Lower lobe of right lung (tissue), 2 donors: ENCODE measurements at places on chromosomes 12 and 14. TPM values are rescaled to one million over a fixed set of nuclear protein-coding genes. Genes with fewer than 3 reads are reported as not detected.

DNA sequence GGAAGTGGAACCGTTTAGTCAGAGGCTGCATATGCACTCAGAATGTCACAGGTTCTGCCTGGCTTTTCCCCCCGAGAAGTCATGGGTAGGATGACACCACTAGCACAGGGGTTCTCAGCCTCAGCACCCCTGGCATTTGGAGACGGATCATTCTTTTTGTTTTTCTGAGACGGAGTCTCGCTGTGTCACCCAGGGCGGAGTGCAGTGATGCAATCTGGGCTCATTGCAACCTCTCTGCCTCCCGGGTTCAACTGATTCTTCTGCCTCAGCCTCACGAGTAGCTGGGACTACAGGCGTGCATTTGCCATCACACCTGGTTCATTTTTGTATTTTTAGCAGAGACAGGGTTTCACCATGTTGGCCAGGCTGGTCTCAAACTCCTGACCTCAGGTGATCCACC, 28.1 kb downstream of the BCL7A start:
- DNase-seq: no peak

DNA sequence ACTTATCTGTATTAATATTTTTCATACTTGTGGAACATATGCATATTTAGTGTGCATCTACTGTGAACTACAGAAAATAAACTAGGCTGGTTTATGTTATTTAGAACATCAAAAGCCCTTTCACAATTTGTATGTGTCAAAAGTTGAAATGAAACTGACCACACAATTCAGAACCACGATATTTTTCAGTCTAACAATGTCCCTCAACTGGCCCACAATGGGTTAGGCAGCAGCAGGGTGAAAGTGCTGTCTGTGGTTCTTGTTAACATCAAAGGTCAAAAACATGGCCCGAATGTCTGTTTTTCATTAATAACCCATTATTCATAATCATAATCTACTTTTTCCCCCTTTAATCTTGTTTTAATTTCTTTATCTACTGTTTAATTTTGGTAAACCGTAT, 559.9 kb upstream of the ATP2B1 start:
- no peak for DNase-seq

- DNase-seq: no peak
Measured at GRCh38 chr14:38297681-38298080, 41.8 kb upstream of the CLEC14A start.

GRCh38 chr14:39734306-39734705, 302.1 kb upstream of the FBXO33 start:
- no peak for DNase-seq

DNA sequence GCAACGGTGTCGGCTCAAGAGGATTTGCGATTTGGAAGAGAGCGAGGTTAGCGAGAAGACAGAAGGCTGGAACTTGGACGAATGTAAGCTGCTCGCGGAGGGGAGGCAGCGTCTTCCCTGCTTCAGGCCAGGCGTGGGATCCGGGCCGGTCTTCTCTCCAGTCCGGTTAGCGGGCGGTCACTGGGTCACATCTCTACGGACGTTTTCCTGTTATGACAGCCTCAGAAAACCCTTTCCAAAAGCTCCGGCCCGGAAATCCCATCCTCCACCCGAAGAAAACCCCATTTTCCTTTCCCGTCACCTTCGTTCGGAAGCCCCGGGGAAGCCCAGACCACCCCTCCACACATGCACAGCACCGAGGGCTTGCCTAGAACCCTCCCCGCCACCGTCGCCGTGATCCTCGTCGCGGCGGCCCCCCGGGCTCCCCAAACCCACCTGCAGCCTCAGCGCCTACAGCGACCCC, 268 bp downstream of the NDUFB1 start:
- DNase-seq: peak; percentile 64

DNA sequence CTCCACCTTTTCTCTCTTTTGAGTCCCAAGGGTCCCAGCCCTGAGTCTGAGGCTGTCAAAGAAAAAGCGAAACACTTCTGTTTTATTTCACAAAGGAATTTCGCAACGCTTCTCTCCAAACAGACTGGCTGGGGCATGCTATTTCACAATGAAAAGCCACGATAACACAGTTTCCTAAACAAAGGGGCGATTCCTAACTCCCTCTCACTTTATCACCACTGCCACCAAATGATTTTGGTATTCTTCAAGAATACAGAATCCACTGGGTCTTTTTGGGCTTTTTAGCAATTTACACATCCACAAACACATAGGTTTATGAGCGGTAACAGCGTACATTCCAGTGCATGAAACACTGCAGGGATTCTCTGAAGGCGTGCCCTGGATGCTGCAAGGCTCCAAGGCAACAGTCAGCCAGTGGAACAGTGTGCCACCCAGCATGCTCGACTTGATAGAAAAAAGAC, 161.2 kb downstream of the DAD1 start:
- peak; percentile 54 for DNase-seq

DNA sequence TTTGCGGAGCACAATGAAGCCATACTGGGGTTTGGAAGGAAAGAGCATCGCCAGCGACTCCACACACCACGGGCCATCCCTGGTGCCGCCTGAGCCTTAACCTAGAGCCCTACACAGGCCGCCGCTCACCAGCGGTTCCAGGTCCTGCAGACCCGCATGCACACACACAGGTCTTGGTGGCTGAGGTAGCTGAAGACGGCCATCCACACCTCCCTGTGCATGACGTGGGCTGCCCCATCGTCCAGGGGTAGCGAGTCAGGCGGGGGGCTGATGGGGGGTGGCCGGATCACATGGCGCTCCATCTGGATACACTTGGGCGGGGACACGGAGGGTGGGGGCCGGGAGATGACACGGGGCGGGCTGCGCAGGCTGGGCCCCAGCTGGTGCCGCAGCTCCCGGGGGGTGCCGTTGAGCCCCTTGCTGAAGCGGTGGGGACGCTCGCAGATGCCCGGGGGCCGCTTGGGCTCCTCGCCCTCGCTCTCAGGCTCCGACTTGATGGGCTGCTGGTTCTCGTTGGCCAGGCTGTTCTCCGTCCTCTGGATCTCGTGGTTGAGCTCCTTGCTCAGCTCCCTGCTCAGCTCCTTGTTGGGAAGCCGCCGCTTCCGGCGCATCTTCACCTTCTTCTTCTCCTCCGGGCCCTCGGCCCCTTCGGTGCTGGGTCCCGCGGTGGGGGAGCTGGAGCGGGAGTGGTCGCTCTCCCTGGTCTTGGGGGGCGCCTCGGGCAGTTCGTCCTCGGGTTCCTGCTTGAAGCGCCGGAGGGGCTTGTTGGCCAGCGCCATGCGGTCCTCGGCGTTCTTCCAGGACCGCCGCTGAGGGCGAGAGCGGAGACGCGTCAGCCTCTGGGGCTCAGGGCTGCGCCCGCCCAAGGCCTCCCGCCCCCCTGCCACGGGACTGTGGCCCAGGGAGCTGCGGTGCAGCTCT, 42.4 kb downstream of the RNF34 start:
- DNase-seq: no peak

GRCh38 chr12:13253966-13254760, 57.6 kb downstream of the EMP1 start:
- no peak for DNase-seq

DNA sequence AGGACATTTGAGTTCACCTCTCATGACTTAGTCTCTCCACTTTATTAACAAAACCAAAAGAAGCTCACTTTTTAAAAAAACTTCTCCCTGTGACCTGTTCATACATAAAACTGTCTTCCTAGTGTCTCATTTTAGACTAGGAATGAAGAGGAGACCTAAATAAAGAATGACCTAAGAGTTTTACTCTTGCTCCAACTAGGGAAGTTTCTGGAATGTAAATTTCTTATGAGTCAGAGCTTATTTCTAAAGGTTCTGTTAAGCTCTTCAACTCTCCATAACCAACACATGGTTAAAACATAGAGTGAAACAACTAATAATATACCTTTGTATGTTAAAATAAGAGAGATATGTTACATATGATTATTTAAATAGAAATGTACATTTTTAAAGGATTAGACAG, 369.8 kb downstream of the EMP1 start:
- DNase-seq: no peak

DNA sequence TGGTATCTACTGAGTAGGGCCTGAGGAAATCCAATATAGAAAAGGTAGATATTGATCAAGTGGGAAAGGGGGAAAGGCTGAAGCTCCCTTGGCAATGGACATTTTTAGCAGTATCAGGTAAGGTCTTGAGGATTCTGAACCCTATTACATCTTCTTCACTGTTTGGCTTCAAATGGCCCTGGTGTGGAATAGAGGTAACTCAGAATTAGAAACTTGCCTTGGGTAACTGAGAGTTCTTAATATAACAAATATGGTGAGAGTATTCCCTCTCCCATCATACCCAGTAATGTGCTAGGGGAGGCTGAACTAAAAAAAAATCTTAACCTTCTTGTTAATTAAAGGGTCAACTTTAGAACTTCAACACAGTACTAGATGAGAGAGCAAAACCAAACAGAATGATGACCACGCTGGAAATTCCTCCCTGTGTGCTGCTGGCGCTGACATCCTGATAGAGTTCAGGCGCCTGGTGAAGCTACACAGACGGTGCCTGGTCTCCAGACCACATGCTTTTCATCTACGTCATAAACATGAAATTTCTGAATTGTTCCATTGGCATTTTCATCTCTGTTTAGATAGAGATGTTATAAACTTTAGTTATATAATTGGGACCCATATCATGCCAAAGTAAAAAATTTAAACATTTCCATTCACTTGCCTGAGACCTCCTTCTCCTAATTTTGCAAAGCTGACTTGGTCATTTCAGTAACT, 128.3 kb downstream of the AKAP6 start:
- no peak for DNase-seq

GRCh38 chr12:69828897-69829296, 3.9 kb downstream of the MYRFL start:
- DNase-seq: no peak

DNA sequence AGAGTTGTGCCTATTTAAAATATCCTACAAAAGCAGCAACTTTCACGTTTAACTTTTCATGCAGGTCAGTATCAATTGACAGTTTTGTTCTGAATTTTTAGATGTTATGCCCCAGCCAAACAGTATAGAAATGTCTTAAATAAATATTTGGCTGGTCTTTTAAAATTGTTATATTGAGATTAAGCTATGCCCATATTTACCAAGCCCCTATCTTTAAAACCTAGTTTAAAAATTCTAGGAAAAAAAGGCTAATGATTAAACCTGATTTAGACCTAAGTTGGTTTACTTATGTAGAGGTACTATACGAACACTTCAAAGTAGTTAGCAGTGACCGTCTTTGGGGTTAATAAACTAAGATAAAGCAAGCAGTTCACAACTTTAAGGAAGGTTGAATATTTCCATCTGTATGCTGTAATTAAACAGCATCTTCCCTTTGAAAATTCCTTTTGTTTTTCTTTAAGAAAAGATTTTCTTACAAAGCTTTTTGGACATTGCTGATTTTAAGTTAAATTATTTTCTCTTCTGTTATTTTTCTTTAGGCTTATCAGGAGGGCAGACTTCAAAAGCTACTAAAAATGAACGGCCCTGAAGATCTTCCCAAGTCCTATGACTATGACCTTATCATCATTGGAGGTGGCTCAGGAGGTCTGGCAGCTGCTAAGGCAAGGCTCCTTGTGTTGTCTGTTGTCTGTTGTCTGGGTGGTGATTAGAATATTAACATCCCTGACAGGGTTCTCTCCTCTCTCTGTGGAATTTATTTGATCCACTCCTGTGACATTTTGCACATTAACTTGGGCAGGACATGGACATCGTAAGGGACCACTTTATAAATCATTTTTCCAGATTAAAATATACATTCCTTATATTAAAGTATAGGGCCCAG, 7.5 kb downstream of the EID3 start:
- DNase-seq: no peak

- no peak for DNase-seq
Measured at GRCh38 chr12:115411121-115411520, 727.1 kb upstream of the TBX3 start.

DNA sequence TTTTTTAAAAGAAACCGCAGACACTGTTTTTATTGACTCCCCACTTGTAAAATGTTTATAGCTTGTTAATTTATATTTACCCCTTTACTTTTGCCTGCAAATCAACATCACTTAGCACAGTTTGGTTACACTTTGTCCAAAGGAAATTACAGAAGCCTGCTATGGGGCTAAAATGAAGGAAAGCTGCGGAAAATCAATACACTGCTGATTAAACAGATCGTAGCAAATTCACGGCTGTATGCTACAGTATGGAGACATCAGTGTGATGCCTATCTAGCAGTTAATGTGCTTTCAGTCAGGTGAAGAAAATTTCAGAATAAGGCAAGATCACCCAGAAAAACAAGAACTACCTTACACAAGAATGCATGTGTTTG, 110.0 kb downstream of the FOXG1 start:
- no peak for DNase-seq

DNA sequence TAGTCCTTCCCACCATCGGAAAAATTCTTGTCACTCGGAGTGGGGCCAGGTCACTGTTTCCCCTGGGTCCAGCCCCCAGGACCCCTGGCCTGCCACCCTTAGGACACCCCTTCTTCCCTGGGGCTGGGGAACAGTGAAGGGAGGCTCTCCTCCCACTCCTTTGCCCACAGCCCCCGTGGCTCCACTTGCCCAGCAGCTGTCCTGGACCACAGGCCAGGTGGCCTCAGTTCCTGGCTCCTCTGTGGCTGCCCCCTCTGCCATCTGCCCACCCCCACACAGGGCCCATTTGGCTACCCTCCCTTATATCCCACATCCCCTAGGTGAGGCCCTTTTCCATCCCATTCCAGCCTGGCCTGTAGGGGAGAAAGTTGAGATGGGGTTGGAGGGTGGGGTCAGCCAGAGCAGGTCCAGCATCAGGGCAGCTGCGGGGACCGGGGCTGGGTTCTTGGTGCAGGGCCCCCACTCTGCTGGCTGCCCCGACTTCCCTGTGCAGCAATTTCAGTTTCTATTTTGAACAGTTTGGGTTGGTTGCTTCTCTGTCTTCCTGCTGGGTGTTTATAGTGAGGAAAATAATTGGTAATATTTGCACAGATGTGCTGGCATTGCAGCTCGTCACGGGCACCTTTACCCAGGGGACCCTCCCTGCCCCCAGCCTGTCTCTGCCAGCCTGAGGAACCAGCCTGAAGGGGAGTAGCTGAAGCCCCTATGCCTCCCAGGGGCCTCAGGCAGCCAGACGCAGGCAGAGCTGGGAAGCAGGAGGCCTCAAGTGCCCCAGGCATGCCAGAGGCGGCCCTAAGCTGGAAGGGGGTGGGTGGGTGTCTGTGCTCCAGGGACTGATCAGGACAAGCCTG, 23.4 kb downstream of the SYNDIG1L start:
- peak; percentile 34 for DNase-seq

GRCh38 chr12:53973236-53974042, 513 bp downstream of the HOXC11 start:
- no peak for DNase-seq

Gene TOX4
- total RNA-seq: 72.2 TPM

Gene SERPINA12
- not detected for total RNA-seq

Gene HOXC6
- total RNA-seq: 0.50 TPM

Gene CACNA2D4
- total RNA-seq: 7.0 TPM

Gene RNASE7
- total RNA-seq: not detected

Gene HCAR1
- 1.6 TPM for total RNA-seq

Gene METAP2
- total RNA-seq: 54.0 TPM

Gene CPM
- total RNA-seq: 224 TPM
